AG09309 (cell line): ENCODE measurements at places on chromosomes 4 and X.

DNA sequence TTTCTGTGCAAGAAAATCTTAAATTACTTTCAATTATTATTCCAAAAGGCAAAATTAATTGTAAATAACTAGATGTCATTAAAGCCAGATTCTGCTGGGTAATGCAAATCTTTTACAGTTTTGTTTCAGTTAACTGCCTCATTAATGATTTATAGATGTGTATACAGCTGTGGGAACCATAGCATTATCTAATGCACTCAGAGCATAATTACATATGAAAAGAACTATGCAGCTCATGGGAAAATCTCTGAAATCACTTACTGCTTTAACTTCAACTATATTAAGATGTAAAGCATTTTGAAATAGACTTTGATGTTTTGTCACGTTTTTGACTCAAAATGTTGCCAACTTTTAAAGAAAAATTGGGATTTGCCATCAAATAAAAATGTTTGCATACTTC is 630.3 kb upstream of the KLHL4 start:
- no peak for DNase-seq

DNA sequence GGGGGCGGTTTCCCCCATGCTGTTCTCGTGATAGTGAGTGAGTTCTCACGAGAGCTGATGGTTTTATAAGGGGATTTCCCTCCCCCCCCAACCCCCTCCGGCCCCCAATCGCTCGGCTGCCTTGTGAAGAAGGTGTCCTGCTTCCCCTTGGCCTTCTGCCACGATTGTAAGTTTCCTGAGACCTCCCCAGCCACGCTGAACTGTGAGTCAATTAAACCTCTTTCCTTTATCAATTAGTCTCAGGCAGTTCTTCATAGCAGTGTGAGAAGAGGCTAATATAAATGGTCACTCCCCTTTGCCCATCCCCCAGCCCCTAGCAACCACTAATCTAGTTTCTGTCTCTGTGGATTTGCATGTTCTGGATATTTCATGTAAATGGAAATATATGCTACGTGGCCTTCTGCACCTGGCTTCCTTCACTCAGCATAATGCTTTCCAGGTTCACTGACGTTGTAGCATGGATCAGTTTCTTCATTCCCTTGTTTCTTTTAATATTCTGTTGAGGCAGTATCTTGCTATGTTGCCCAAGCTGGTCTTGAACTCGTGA is 16.4 kb downstream of the GPR143 start:
- DNase-seq = no peak

DNA sequence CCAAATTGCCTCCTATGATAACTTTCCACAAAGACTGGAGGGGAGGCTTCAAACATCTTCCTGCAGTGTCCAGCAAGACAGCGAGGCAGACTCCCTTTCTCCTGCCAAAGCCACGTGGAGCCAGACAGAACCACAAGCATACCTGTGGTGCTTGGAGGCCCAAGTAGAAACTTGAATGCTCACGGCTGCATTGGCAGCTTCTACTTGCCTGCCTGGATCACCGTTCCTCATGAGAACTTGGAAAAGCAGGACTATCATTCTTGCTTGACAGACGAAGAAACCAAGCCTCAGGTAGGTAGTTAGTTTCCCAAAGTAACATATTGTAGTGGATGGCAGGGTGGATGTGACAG is 216.3 kb upstream of the SFRP2 start:
- no peak for DNase-seq

- DNase-seq = no peak
Observed at GRCh38 chr4:40314951-40315350, 20.2 kb upstream of the CHRNA9 start.

DNA sequence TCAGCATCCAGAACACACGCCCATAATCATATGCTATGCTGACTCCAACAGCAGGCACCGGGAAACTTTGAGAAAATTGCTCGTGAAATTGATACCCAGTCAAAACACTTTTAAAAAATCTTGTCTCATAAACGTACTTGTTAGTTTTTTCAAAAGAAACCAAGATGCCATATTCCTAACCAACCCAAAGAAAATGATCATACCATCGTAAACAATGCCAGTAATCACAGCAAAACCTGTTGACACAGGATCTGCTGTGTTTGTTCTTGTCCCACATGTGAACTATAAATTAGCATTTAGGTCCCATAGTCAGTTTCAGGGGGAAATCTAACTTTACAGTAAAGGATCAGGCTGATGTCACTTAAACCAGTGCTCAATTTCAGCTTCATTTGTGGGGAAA is 23.0 kb downstream of the PRSS12 start:
- no peak for DNase-seq

- no peak for DNase-seq
Observed at GRCh38 chr4:20298986-20299385, 47.3 kb downstream of the SLIT2 start.

DNA sequence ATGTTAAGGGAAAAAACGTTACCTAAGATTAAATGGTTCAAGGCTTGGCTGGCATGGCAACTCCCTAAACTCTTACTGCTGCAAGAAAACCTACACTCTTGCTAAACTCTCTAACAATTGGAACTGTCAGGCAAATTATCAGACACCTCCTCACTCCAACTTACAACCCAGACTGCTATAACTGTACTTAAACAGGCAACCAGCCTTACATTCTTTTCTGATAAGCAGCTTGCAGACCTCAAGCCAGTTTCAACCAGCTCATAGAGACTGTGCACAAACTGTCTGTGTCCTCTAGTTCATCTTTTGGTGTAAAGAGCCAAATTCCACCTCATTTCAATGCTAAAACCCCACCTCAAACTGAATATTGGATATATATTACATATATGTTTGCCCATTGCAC is 504.9 kb downstream of the UBE2NL start:
- no peak for DNase-seq

GRCh38 chr4:131427000-131427399 is 1722.1 kb upstream of the PCDH10 start:
- no peak for DNase-seq

DNA sequence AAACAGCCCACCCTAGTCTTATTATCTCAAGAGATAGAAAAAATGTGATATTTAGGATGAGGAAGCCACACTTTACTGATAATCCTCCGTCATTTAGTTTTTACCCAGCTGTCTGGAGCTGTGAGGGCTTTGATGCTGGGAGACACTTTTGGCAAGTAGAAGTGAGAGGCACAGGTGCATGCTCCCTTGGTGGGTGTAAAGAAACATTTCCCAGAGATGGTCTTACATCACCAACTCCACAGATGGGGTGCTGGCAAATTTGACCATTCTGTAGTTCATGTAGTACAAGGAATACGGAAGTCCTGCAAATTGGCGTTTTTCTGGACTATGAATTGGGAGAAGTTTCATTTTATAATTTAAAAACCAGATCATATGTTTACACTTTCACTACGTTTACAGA is 28.5 kb downstream of the TRIM61 start:
- DNase-seq = no peak

GRCh38 chr4:150315691-150316090 is 237.4 kb downstream of the DCLK2 start:
- DNase-seq = no peak

DNA sequence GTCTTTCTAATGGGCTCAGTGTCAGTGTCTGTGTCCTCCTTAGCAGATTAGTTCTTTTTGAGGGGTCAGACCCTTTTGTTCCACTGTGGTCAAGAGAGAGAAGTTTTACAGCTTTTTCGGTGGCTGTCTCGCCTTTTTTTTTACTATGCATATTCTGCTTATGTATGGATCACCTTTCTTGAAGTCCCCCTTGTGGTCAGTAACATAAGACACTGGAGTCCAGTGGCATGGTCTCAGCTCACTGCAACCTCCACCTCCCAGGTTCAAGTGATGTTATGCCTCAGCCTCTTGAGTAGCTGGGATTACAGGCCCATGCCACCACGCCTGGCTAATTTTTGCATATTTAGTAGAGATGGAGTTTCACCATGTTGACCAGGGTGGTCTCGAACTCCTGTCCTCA is 54.0 kb upstream of the PGRMC2 start:
- DNase-seq = no peak

- no peak for DNase-seq
Observed at GRCh38 chr4:101025755-101026154, 321.6 kb downstream of the PPP3CA start.

- no peak for DNase-seq
Observed at GRCh38 chrX:84441143-84441542, 61.1 kb downstream of the HDX start.

DNA sequence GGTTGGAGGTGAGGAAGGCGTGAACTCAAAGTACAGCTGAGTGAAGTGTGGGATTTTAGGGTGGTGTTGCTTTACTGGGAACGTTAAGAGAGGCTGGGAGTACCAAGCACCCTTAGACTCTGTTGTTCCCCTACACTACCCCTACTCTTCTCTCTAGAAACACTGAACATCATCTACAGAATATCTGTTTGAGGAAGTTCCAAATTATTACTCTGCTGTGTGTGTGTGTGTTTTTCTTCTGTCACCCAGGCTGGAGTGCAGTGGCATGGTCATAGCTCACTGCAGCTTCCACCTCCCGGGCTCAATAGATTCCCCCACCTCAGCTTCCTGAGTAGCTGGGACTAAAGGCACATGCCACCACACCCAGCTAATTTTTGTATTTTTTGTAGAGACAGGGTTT is 76.7 kb upstream of the AP1S2 start:
- DNase-seq = no peak

GRCh38 chrX:53767544-53767943 is 81.0 kb upstream of the HUWE1 start:
- DNase-seq = no peak

DNA sequence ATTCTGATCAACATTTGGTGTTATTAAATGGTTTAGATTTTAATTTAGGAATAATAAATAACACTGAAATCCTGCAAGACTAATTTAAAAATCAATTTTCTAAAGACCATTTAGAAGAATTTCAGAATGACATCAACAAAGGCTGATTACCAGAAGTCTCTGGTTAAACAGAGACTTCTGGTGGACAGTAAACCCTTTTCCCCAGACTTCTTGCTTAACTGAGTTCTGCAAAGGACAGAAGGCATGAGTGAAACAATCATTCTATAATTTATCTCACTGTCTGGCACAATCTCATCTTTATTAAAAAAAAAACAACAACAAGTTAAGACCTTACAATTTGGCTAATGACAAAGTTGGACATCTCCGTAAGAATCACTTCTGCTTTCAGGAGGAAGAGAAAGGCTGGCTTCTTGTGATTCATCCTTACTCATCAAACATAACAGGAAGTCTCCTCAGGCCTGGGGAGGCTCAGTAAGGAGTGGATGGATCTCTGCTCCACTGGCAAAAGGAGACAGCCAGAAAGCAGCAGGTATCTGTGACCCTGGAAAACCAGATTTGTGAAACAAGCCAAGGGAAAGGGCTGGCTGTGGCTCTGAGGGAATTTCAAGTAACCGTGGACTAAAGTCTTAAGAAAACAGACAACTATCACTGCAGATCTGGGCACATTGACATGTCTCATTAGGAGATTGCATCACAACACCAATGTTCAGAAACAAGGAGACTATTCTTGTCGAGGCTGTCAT is 908 bp upstream of the TLR6 start:
- DNase-seq = peak; percentile 45

DNA sequence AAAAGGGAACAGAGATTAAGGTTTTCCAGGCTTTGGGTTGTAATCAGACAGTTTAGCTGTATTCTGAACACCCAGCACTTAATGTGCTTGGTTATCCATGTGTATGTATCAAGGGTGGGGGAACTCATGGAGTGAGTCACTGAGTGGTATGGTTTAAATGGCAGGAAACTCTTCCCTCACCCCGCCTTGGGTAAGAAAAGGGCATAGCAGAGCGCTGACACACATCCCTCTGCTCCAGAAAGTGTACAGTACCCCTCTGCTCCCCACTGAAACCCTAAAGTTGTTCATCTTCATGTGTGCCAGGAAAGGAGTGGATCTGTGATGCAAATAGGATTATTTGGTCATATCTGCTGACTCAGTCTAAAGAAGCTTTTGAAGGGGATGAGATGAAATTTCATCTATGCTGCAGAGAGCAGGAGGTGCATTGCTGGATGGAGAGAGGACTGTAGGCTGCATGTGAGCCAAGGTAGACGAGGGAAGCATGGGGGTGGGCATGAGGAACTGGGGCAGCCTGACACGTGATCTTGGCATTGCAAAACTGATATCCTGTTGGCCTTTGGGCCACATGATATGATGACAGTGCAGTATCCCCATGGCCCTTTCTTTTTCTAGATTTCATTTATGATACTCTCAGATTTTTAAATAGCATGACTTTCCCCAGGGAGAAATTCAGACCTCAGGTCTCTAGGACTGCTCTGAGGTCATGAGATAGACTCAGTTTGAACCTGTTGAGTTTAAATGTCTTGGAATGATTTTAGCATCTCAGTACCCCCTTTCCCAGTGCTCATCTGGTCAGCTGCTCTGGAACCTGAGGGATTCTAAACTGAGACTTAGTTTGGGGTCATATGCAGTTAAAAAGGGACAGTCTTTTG is 84.8 kb downstream of the TMEM164 start:
- DNase-seq = peak; percentile 80

DNA sequence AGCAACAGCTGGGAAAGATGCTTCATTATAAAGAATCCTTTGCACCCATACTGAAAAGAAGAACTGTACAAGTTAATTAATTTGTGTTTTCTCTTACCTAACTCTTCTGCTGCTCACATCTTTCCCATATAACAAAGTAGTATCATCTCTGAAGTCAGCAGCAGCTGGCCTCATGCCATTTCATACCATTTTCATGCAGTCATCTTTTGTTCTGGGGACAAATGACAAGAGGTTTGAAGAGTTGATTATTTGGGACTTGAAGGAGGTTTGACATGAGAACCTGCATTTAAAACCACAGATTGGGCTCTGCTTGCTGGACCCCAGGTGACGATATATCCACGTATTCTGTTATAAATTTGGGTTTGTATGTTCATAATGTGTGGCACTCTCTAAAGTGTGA is 430.3 kb downstream of the SPRY1 start:
- no peak for DNase-seq

GRCh38 chrX:45842207-45842925 is 641.7 kb upstream of the DIPK2B start:
- DNase-seq = no peak

- no peak for DNase-seq
Observed at GRCh38 chrX:136227948-136228838, 23.0 kb downstream of the MAP7D3 start.

DNA sequence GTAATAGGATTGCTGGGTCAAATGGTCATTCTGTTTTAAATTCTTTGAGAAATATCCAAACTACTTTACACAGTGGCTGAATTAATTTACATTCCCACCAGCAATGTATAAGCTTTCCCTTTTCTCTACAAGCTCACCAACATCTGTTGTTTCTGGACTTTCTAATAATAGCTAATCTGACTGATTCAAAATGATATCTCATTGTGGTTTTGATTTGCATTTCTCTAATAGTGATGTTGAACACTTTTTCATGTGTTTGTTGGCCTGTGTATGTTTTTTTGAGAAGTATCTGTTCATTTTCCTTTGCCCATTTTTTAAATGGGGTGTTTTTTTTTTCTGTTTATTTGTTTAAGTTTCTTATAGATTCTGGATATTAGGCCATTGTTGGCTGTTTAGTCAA is 659.0 kb upstream of the GNPDA2 start:
- DNase-seq = no peak

DNA sequence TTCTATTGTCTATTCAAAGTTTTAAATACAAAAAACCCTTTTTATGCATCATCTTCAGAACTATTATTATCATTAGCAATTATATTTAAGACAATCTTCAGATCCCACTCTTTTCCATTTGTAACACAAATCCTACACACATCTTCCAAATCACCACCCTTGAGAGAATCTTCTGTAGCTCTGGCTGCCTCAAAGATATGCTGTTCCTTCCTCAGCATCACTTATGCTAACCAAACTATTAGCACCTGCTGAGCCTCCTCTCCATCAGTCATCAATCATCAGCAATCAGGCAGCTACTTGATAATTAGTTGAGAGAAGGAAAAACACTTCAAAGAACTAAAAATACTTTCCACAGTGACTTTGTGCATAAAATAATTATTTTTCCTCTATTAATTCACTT is 1082.2 kb downstream of the C4orf33 start:
- DNase-seq = no peak
